ENCODE measurements at places on chromosomes 7 and 10. TPM values are rescaled to one million over a fixed set of nuclear protein-coding genes. Genes with fewer than 3 reads are reported as not detected.
A peak's percentile ranks its signal among the peaks of the same experiment; 100 is the strongest.

GRCh38 chr7:19415123-19415522 lies 269.9 kb upstream of the FERD3L start:
- no peak for DNase-seq

The DNAJC12 gene
- 19.1 TPM for polyA plus RNA-seq

DNA sequence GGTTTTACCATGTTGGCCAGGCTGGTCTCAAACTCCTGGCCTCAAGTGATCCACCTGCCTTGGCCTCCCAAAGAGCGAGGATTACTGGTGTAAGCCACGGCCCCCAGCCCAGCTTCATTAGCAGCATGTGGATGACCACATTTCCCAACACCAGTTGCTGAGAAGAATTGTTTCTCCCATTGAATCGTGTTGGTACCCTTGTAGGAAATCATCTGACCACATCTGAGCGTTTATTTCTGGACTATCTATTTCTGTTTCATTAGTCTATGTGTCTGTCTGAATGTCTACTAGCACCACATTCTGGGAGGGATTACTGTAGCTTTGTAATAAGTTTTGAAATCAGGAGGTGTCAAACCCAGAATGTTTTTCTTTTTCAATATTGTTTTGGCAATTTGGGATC lies 89.6 kb downstream of the LCOR start:
- no peak for DNase-seq

The MYO1G gene
- polyA plus RNA-seq = 0.06 TPM

DNA sequence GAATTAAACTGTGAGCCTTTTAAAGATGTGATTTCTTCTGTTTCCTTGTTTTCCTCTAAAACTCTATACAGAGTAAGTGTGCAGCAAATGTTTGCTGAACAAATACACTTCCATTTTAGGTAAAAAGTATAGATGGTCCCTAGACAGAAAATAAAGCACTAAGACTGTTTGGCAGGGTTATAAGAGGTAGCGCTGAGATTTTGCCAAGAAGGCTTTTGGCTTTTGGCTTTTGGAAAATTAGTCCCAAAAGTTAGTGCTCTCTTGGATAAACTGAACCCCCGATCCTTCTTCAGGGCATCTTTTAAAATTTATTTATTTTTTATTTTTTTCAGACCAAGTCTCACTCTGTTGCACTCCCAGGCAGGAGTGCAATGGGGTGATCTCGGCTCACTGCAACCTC lies 175.7 kb upstream of the NRP1 start:
- no peak for DNase-seq

GRCh38 chr7:142956951-142957623 lies 5.1 kb downstream of the KEL start:
- peak; percentile 8 for DNase-seq

All from A549 (cell line).